CD14-positive monocyte (primary cell): ENCODE measurements at places on chromosomes 1 and 21.

DNA sequence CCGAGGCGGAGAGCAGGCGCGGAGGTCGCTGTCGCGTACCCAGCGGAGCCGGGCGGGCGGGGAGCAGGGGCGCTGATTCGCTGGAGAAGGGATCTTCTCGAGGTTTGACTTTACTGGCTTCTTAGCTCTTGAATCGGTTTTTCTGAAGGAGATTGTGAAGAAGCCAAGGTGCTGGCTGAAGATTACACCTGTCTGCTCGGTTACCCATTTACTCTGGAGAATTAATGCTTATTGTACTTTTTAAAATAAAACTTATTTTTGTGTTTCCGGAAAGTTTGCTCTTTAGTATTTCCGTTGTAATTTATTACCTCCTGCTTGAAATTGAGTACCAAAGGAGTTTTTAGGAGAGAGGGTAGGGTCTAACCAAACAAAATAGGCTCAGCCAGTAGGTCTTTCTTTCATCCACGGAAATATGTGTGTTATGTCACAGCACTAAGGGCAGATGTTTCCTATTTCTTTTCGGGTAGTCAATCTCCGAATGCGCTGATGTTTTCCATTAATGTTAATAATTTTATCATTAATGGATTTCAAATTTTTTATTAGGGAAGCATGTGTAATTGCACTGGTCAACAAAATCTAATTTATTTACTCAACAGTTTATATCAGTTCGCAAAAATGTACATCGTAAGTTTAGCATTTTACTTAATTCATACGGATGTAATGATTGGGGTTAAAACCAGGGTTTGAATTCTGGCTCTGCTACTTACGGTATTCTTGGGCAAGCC is 510 bp upstream of the GNG5 start:
- peak; percentile 8 for DNase-seq

- DNase-seq = no peak
These were observed 7.1 kb downstream of the PADI1 start for GRCh38 chr1:17212009-17212408.

DNA sequence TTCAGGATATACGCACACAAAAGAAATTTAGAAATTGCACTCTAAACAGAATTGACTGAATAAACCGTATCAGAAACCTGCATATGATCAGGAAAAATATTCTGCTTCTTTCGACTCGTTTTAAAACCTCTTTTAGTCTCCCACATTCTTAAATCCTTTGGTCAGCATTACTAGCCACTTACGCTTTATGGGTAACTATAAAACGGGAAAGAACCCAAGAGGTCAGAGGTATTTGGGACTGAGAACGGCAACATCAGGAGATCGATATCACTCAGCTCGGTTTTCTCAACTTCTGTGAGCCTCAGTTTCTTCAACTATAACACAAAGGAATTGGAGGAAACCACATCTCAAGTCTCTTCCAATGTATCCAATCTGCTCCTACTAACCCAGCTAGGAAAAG is 36.4 kb upstream of the ANGPTL7 start:
- no peak for DNase-seq

DNA sequence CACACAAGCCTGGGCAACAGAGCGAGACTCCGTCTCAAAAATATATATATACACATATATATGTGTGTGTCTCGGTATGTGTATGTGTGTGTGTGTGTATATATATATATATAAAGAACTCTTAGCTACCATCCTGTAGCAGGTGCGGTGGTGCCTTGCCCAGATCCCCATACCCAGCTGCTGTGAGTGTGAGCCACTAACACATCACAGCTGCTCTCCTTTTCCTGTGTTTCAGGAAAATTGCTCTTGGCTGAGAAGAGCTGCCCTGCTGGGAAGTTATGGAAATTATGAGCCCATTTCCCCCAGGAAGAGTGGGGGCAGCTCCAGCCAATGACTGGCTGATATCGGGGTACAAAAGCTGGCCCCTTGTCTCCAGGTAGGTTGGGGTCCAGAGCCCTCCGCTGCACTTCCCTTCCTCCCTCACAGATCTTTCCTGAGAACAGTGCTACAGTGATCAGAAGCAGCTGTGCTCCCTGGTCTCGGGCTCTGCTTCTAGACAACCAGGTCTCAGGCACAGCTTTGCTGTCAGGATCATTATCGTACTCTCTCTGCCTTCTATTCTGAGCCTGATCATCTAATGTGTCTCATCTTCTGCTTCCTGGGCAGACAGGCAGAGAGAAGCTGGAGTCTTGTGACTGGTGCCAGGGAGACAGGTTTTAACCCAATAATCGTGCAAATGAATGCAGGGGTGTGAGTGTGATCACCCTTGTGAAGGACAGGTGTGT is 109.6 kb upstream of the ZNF678 start:
- no peak for DNase-seq

DNA sequence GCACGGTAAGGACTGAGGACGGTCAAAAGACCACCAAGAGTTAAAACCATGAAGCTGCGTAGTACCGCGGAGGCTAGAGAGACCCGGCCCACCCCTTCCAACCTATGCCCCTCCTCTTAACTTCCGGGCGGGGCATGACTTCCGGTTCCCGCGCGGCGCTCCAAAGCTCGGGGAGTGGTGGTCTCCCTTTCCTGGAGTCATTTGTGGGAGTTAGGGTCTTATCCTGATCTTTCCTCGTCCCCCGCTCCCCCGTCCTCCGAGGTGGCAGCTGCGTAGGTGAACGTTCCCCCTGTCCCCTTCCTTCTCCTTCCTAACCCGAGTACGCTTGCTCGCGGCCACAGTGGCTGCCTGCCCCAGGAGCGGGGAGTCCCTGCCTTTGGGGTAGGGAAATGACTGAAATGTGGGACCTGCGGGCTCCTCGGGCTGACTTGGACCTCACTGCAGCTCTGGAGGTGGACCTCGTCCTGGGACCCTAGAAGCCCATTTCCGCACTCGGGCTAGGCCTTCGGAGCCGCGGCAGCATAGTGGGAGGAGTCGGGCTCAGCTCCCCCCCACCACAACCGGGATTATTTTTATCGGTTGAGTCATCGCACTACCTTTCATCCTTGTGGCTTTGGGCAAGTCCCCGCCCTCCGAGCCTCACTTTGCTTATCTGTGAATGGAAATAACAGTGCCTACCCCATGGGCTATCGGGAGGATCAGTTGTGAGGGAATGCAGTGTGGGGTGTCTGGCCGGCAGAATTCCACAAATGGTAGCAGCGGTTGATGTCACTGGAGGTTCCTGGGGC is 24.1 kb downstream of the CELA3A start:
- peak; percentile 87 for DNase-seq

DNA sequence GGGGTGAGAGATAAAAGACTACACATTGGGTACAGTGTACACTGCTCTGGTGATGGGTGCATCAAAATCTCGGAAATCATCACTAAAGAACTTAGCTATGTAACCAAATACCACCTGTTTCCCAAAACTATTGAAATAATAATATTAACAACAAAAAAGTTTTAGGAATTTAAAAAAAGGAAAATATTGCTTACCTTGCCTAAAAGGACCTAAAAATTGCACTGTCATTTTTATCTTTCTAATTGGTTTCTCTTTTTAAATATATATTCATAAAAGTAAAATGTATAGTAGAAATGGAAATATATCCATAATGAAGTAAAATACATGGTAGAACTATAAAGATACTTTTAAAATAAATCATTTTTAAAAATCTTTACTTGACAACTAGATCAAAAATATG is 719.3 kb upstream of the RGS18 start:
- DNase-seq = no peak

- DNase-seq = no peak
These were observed 123.6 kb downstream of the MACF1 start for GRCh38 chr1:39328095-39328494.

GRCh38 chr1:29506678-29507225 is 270.4 kb downstream of the PTPRU start:
- no peak for DNase-seq

DNA sequence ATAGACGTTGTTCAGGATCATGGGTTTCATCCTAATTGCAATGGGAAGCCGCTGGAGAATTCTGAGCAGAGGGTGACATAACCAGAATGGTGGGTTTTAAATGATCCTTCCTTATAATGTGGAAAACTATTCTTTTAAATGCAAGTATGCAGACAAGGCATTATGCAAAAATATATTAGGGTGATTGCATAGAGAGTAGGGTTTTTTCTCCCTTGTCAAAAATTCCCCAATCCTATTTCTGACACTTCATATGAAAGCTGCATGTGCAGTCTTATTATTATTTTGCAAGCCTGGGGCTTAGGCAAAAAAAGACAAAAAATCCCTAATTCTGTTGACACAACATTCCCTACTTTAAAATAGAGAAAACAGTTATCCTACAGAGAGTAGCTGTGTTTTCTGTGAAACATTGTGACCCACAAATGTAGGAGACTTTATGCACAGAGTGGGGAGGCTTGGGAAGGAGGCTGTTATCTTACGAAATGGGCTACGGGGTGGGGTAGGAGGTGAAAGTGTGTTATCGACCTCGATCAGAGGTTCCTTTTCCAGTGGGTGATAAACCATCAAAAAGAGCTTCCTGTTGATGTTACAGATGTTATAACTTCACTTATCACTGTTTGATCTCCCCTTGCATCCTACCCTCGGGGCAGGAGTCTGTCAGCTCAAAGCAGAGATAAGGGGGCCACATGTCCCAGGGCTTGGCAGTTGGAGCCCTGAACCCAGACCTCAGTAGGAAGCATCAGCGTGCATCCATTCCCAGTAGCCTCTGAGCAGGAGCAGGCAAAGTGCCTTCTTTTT is 27.2 kb downstream of the RHEX start:
- DNase-seq = no peak

GRCh38 chr1:205791568-205792180 is 16.4 kb upstream of the RAB29 start:
- DNase-seq = peak; percentile 51

GRCh38 chr1:97781762-97782337 is 139.0 kb downstream of the DPYD start:
- no peak for DNase-seq

GRCh38 chr1:111818081-111818480 is 62.4 kb downstream of the DDX20 start:
- no peak for DNase-seq

DNA sequence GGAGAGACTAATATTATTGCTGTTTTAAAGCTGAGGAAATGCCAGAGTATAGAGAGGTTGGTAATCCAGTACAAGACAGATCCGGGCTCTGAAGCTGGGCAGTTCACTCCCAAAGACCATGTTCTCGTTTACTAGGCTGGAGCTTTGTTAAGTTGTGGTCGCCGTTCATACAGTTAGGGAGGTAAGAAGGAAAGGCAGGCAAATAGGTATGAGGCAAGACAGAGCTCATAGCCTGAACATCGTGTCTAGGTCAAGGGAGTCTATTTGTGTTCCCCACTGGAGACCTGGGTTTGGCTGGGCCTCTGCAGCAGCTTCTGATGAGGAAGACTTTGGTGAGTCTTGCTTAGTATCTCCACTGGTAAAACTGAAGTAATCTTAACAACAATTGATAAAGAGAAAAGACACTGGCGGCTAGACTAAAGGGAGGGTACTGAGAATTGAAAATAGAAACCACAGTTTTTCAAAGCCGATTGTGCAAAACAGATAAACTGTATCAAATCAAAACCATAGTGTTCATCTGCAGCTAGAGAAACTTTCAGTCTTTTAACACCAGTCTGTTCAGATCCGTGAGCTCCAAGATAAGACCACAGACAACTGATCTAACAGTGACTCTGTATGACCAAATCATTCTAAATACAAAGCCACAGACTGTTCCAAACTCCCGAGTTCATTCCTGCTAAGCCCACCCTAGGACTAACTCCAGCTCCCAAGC is 217.0 kb upstream of the FAM78B start:
- DNase-seq = no peak

DNA sequence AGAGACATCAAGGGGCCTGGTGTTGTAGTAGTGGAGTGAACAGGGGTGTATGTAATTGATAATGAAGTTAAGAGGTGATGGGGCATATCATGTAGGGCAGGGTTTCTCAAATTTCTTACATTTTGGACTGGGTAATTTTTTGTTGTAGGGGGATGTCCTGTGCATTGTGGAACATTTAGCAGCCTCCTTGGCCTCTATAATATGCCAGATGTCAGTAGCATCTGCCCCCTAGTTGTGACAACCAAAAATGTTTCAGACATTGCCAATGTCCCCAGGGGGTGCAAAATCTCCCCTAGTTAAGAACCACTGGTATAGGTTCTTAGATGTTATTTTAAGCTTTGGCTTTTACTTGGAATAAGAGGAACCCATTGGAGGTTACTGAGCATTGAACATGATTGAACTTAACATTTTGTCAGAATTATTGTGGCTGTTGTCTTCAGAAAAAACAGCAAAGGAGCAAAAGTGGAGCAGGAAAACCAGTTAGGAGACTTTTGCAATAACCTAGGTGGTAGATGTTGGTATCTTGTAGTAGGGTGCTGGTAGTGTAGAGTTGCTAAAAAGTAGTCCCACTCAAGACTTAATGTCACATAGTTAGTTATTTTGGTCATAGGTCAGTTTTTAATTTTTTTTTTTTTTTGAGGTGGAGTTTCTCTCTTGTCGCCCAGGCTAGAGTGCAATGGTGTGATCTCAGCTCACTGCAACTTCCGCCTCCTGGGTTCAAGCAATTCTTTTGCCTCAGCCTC is 6.2 kb downstream of the ZNF326 start:
- no peak for DNase-seq

GRCh38 chr1:36650200-36651065 is 167.7 kb upstream of the CSF3R start:
- peak; percentile 10 for DNase-seq

DNA sequence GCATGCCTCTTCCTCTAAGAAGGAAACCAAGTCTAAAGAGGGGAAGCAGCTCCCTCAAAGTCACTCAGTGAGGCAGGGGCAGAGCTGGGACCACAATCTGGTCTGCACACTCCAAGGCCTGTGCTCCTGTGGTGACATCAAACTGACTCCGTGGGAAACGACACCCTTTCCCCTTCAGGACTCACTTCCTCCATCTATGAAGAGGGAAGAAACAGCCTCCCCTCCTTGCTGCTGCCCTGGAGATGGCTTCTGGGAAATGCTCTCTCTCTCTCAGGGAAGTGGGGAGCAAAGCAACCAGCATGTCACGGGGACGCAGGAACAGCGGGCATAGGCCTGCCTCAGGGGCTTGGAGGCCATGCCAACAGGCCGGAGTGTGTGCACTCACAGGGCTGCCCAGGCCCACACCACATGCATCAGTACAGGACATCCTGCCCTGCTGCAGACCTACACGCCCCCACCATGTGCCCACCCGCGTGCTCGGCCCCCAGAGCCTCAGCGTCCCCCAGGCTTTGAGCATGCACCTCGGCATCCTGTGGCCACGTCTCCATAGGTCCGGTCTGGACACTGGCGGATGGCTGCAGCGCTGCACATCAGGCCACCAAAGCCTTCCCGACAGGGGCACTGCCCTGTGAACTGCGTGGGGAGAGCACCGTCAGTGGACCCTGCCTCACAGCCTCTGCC is 25.7 kb downstream of the LAMB3 start:
- peak; percentile 53 for DNase-seq

- no peak for DNase-seq
These were observed 1.5 kb downstream of the KNCN start for GRCh38 chr1:46549697-46550681.

- DNase-seq = no peak
These were observed 176.0 kb downstream of the C1orf21 start for GRCh38 chr1:184562806-184563205.

DNA sequence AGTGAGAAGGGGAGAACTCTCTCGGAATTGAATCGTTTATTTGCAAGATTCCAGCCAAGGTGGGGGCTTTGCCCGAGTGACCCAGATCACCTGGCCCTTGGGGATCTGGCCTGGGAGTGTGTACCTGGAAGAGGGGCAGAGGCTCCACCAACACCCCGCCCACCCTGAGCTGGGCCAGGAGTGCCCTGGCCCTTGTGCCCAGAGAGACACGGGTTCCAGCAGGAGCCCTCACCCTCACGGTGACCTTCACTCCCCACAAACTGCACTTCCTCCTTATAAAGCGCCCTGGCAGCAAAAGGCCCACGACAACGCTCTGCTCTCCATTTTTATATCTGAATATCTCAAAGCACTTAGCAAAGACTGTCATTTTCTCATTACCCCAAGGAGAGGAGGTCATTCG is 16.6 kb downstream of the CASZ1 start:
- DNase-seq = no peak
